ENCODE measurements at places on chromosomes 16 and 17.

DNA sequence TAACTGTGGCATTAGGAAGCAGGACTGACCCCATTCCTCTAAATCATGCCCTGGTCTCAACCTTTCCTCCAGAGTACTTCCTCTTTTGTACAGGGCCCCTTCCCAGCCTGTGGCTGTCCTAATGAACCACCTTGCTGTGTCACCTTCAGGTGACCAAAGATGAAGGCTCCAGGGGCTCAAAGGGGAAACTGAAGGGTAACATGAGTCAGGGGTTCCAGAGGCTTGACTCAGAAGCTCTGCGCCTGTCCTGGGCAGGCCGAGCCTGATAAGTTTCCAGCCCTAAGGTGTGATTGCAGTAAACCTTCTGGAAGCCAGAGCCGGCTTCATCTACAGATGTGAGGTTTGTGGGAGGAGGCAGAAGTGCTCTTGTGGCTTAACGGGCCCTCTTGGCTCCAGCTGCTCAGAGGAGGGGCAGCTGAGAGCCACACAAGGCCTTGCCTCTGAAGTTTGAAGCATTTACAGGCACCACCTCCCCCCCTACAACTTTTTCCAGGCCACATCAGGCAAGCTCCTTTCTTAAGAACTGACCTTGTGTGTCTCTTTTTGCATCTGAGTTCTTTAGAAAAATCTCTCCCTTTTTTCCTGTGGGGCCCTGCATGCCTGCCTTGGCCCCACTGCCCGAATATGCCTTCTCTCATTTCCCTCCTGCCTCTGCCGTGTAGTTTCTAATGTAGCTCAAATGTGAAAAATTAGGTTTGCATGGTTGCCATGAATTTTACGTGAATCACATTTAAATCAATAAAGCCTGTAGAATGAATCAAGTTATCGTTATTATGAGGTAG is 149.9 kb downstream of the CLEC16A start:
- DNase-seq, result peak; percentile 78

GRCh38 chr16:1610899-1611632 is 806 bp downstream of the IFT140 start:
- no peak for DNase-seq

- no peak for DNase-seq
Measured at GRCh38 chr16:3993052-3993785, 112.7 kb upstream of the CREBBP start.

- DNase-seq, result no peak
Measured at GRCh38 chr17:43962479-43962878, 8.7 kb upstream of the PYY start.

DNA sequence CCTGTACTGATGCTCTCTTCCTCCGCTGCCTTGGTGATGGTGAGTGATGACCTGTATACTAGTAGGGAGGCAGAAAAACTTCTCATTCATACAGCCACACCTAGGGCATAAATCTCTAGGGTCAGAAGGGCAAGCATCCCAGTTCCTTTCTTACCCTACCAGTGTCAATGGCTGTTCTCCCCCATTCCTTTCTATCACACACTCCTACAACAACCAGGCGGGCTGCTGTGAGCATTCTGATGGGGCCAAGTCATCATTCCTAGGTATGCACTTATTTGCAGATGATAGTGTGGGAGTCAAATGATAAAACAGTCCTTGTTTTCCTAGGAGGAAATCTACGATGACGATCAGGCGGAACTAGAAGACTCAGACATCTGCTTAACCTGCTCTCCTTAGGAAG is 14.0 kb upstream of the SLC6A4 start:
- DNase-seq, result no peak

Data from stimulated activated CD4-positive, alpha-beta T cell treated with anti-CD3 and anti-CD28 coated beads, TNF-alpha, amount 100 ng/mL, for 24 hours (primary cell).